ENCODE measurements at places on chromosomes 4 and X.

GRCh38 chrX:22033818-22034217, 1.7 kb downstream of the PHEX start:
- no peaks in the 10 kb centered on the region for H3K36me3 ChIP-seq
- no peaks in the 10 kb centered on the region for H3K27me3 ChIP-seq
- DNase-seq: no peak
- no peaks in the 10 kb centered on the region for H3K4me1 ChIP-seq
- no peak overlapping the region for H3K4me3 ChIP-seq

GRCh38 chrX:30005813-30006212, 209.6 kb upstream of the MAGEB2 start:
- H3K27ac ChIP-seq: no peak overlapping the region
- no peak for DNase-seq
- H3K4me3 ChIP-seq: no peak overlapping the region
- H3K36me3 ChIP-seq: no peaks in the 10 kb centered on the region
- H3K27me3 ChIP-seq: no peaks in the 10 kb centered on the region
- H3K4me1 ChIP-seq: no peaks in the 10 kb centered on the region

GRCh38 chr4:153594210-153594609, 89.9 kb upstream of the TLR2 start:
- H3K36me3 ChIP-seq: peaks cover 98% of the 10 kb centered on the region
- H3K27ac ChIP-seq: no peak overlapping the region
- DNase-seq: no peak
- H3K27me3 ChIP-seq: no peaks in the 10 kb centered on the region

- H3K4me1 ChIP-seq: peaks cover 7% of the 10 kb centered on the region
- H3K27me3 ChIP-seq: peaks cover 2% of the 10 kb centered on the region
- H3K36me3 ChIP-seq: no peaks in the 10 kb centered on the region
- DNase-seq: peak; percentile 35
Observed at GRCh38 chrX:54495814-54496516, at the start of gene FGD1. FGD1 (minus strand) TSS chrX:54496234; CDS start chrX:54495432, 802 bp downstream.

DNA sequence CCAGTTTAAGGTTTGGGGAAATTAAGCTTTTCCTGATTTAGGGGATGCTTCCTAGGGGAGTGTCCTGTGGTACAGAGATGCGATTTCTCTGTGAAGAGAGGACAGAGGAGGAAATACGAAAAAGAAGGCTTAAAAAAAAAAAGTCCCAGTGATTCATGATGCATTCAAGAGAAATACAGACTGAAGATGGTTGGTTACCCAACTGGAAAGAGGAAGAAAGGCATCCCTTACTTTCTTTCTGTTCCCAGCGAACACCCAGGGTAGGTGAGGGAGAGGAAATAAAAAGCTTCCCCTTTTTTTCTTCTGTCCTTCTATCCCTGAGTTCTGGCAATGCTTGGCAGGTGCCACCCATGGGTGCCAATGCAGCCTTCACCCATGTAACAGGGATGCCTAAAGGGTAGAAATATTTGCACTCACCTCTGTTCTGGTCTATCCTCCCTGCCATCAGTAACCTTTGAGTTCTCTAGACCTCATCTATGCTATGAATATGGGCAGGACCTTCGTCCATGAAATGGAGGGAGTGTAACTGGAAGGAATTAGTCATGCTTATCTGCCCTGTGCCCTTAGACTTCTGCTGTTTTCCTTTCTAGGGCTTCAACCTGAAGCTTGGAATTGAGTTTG, 230.1 kb upstream of the GALNTL6 start:
- H3K27me3 ChIP-seq: no peaks in the 10 kb centered on the region
- DNase-seq: no peak
- H3K4me1 ChIP-seq: no peaks in the 10 kb centered on the region
- no peak overlapping the region for H3K4me3 ChIP-seq
- H3K27ac ChIP-seq: no peak overlapping the region
- no peaks in the 10 kb centered on the region for H3K36me3 ChIP-seq

DNA sequence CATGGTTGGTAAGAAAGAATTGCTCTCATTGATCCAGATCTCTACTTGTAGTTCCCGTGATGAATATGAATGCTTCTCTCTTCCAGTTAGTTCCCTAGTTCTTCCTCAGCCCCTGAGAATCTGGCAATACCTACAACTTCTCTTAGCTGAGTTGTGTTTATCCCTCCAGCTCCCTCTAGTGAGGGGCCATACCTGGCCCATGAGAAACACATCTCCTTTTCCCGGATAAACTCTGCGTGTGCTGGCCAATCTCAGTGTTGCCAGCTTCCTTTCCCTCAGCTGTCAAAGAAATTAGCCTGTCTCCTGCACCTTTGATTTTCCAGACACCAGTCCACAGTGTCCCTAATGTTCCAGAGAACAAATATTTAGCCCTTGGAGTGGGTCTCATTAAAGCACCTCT, 5.7 kb downstream of the CBLL2 start:
- DNase-seq: no peak
- no peaks in the 10 kb centered on the region for H3K36me3 ChIP-seq
- H3K4me3 ChIP-seq: no peak overlapping the region
- H3K27ac ChIP-seq: no peak overlapping the region
- no peaks in the 10 kb centered on the region for H3K27me3 ChIP-seq

DNA sequence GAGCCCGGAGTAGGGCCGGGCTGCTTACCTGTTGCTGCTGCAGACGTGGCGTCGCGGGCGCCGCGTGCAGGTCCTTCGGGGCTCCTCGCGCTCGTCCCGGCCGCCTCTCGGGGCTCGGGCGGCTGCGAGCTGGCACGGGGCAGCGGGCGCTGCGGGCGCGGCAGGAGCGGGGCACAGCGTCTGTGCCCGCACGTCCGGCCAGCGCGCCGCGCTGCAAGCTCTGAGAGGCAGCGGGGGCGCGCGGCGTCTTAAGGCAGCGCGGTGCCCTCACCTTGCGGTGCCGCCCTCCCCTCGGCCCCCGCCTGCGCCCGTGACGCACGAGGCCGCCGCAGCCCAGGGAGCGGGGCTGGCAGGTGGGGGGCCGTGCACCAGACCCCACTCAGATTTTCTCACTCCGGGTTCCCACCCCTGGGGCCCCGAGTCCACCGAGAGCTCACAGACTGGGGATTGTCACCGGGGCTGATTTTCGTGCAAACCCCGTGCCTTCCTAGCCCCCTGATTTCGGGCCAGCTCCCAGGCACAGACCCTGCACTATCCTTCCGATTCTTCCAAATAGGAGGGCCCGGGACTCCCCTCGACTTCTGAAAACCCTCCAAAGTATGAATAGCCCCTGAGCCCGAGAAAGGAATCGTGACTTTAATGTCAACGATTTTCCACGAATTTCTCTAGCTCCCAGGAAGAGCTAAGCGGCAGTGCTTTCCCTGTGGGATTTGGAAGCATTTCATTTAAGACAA, at the start of gene GPR101:
TSS of gene GPR101 (minus strand) at position 222 of the 734 bp plus-strand sequence. CDS start 2,321 bp downstream, outside the sequence.
- peak; percentile 29 for DNase-seq
- peaks cover 34% of the 10 kb centered on the region for H3K27me3 ChIP-seq
- peaks cover 26% of the 10 kb centered on the region for H3K4me1 ChIP-seq
- H3K4me3 ChIP-seq: peak within 1 kb of the TSS; percentile 51
- H3K27ac ChIP-seq: no peak within 1 kb of the TSS
- H3K36me3 ChIP-seq: no peaks in the 10 kb centered on the region

GRCh38 chrX:112857478-112857878, 16.8 kb upstream of the AMOT start:
- H3K36me3 ChIP-seq: no peaks in the 10 kb centered on the region
- H3K27ac ChIP-seq: no peak overlapping the region
- H3K4me1 ChIP-seq: no peaks in the 10 kb centered on the region
- H3K27me3 ChIP-seq: no peaks in the 10 kb centered on the region

GRCh38 chr4:83282049-83282535, 2.5 kb downstream of the COQ2 start:
- no peak overlapping the region for H3K4me3 ChIP-seq
- H3K27ac ChIP-seq: no peak overlapping the region
- peaks cover 7% of the 10 kb centered on the region for H3K4me1 ChIP-seq
- peaks cover 2% of the 10 kb centered on the region for H3K36me3 ChIP-seq
- H3K27me3 ChIP-seq: no peaks in the 10 kb centered on the region
- DNase-seq: peak; percentile 45

GRCh38 chr4:38684271-38684670, 20.3 kb downstream of the KLF3 start:
- no peak for DNase-seq
- H3K27ac ChIP-seq: no peak overlapping the region

DNA sequence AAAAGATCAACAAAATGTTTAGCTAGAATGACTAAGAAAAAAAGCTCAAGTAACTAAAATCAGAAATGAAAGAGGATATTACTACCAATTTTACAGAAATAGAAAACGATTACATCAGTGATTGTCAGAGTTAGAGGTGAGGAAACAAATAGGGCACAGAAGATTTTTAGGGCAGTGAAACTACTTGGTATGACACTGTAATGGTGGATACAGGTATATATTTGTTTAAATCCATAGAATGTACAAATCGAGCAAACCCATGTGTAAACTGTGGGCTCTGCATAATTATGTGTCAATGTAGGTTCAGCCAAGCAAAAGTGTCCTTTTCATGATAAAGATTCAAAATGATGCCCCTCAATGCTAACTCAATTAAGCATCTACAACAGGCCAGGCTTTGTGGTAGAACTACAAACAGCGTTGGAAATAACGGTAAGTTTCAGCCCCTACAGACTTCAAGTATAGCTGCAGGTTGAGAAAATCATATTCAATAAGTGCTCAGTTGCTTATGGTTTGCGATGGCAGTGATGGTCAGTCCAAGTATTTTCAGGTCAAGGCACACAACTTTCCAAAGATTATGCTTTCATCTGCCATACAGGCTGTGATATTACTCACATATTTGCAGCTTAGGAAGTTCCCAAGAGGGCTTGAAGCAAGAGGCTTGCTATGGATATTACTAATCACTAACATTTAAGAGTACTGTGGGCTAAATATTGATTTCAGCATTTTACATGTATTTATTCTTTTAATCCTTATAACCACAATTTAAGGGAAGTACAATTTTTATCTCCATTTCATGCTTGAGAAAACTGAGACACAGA, 158.6 kb downstream of the TET2 start:
- no peak overlapping the region for H3K27ac ChIP-seq
- H3K4me3 ChIP-seq: no peak overlapping the region
- no peaks in the 10 kb centered on the region for H3K27me3 ChIP-seq
- DNase-seq: no peak
- no peaks in the 10 kb centered on the region for H3K36me3 ChIP-seq
